ENCODE measurements at places on chromosomes 6 and 20. TPM values are rescaled to one million over a fixed set of nuclear protein-coding genes. Genes with fewer than 3 reads are reported as not detected.

The BACH2 gene
- total RNA-seq: 5.9 TPM

The FILIP1 gene
- 12.6 TPM for total RNA-seq

The SPACA1 gene
- not detected for total RNA-seq

The ERGIC3 gene
- 203 TPM for total RNA-seq

The E2F3 gene
- total RNA-seq: 21.2 TPM

The MROH8 gene
- total RNA-seq: 2.7 TPM

The DEK gene
- total RNA-seq: 118 TPM

The POLH gene
- 33.7 TPM for total RNA-seq

The SMPDL3A gene
- 4.1 TPM for total RNA-seq

The APOBEC2 gene
- not detected for total RNA-seq

The TUBB2B gene
- 3.6 TPM for total RNA-seq

The PPP1R14C gene
- not detected for total RNA-seq

The CCN6 gene
- not detected for total RNA-seq

The MYB gene
- 0.53 TPM for total RNA-seq

The GRIK2 gene
- not detected for total RNA-seq

The CLIC5 gene
- total RNA-seq: 0.14 TPM

The SCGN gene
- not detected for total RNA-seq

The PHACTR3 gene
- not detected for total RNA-seq

The GABRR1 gene
- not detected for total RNA-seq

The DPPA5 gene
- total RNA-seq: not detected
